ENCODE measurements at places on chromosomes 16 and 17.

DNA sequence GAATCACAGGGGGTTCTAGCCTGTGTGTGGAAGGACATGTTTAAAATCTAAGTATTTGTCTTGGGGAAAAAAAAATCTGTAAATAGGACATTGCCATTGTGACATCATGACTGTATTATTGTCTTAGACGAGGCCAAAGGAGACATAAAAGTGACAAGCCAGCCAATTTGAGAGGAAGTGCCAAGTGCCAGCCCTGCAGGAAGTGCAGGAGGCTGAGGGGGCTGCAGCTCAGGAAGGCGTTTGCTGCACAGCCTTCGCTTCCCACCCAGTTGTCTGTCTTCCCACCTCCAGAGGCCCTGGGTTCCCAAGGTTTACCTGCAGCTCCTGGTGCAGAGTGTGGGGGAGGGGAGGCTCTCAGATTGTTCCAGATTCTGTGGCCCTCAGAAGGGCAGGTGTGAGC, 1.3 kb downstream of the ADCY7 start:
- DNase-seq = no peak

GRCh38 chr16:78743556-78743955, 644.1 kb downstream of the WWOX start:
- DNase-seq = no peak

DNA sequence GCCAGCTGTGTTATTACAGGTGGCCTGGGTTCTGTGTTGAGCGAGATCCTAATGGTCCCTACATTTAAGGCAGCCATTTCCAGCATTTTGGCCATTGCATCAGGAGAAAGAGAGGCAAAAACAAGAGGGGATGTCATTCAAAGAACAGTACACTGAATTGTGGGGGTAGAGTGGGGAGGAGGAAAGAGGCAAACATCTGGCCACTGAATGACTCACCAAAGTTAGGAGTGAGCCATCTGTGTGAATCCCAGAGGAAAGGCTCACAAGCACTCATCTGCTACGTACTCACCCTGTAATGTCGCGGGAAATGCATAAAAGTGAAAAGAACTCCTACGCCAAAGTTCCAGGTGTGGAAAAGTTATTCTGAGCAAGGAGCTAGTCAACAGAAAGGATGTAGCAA, 16.7 kb downstream of the KRABD2 start:
- DNase-seq = no peak

- DNase-seq = no peak
These were observed 7.0 kb upstream of the TMEM235 start for GRCh38 chr17:78224231-78225087.

DNA sequence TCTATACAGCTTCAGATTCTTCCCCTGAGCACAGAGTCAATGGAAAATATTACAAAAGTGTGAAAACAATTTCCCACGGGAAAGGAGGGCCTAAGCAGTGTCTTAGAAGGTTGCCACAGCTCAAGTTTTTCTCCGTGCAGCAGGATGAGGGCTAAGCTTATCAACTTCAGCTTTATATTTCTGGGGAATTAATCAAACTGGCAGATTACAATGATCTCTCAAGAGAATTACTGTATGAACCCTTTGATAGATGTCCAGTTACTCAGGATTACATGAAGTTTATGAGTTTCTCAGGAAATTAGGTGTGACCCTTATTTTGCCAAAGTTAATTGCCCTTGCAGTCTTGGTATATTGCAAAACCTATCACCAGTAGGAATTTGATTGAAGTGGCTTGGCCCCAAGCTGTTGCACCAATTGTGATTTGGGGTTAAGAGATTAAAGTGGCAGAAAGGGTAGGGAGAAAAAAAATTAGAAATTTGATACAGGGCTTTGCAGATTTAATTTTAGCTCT, 298.4 kb downstream of the MAP2K6 start:
- DNase-seq = no peak

DNA sequence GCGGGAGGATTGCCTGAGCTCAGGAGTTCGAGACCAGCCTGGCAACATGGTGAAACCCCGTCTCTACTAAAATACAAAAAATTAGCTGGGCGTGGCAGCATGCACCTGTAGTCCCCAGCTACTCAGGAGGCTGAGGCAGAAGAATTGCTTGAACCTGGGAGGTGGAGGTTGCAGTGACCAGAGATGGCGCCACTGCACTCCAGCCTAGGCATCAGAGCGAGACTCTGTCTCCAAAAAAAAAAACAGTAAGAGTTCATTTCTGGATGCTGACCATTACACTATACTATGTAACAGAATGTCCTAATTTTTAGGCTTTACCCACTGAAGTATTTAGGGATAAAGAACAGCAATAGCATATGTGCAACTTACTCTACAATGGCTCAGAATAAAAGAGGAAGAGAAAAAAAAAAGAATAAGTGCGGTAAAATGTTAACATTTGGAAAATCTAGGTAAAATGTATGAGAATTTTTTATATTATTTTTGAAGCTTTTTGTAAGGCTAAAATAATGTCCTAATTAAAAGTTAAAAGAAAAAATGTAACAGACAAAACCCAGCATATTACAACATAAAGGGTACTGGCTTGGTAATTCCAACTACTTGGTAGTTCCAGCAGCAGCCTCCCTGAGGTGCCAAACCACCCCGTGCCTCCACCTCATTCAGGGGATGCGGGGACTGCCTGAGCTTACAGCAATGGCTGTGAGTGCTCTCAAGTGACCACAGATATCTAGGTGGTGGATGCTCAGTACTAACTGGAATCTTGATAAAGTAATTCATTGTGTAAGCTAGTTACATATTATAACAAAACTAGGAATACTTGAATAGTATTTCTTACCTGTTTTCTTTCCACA, 10.9 kb downstream of the COPS3 start:
- DNase-seq = no peak

GRCh38 chr17:82200743-82201497, 11.7 kb downstream of the CCDC57 start:
- DNase-seq = no peak

DNA sequence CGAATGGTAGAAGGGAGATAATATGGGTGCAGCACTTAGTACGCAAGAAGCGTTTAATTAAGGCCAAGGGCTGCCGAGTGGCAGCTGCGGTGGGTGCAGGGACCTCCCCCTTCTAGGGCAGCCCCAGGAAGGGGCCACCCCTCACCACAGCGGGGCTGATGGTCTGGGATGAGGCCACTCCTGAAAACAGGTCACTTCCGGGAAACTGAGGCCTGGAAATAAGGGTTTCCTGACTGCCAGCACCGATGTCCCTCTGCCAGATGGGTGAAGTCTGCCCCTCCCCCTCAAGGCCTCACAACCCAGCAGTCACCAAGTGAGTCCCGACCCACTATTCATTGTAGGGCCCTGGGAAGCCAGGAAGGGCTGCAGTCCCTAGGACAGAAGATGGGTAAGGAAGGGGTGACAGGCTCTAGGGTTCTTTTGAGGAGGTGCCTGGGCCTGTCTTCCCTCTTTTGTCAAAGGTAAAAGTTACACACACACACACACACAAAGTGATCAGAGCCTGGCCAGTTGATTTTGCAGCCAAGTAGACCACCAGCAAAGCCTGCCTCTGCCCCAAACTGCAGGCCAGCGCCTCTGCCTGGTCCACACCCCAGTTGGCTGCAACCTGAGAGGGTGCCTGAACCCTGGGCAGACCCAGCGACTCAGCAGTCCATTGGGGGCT, 12.5 kb downstream of the SREBF1 start:
- no peak for DNase-seq

- no peak for DNase-seq
These were observed 27.2 kb downstream of the ABCC3 start for GRCh38 chr17:50661795-50662391.

DNA sequence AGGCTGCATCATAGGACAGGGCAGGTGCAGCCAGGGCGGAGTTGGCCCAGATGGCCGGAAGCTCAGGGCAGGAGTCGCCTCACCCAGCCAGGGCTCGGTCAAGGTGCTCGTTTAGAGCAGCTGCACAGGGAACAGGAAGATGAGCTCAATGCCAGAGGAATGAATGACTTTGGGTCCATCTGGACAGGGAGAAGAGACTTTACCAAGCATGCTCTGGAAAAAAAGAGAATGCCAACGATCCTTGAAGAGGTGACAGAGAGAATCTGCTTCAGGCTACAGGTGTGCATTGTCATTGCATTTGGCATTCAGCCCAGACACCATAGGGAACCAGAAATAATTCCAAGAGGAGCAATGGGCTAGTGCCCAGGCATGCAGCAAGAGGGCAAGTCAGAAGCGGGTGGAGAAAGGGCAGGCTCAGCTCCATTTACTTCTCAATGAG, 6.7 kb upstream of the MPP3 start:
- DNase-seq = no peak

DNA sequence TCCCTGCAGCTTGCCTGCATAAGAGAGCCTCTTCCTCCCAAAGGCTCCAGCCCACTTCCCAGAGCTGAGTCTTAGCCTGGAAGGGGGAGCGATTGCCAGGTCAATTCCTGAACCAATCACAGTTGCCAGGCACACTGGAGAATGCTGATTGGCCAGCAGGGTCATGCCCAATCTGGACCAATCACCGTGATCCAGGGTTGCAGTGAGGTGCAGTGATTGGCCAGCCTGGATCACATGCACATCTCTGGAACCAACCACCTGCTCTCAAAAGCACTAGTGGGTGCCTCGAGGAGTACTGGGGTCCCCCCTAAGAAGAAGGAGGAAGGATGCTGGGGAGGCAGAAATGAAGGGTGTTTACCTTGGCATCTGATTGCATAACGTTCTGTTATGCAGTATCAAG, 18.4 kb downstream of the NAGPA start:
- no peak for DNase-seq

DNA sequence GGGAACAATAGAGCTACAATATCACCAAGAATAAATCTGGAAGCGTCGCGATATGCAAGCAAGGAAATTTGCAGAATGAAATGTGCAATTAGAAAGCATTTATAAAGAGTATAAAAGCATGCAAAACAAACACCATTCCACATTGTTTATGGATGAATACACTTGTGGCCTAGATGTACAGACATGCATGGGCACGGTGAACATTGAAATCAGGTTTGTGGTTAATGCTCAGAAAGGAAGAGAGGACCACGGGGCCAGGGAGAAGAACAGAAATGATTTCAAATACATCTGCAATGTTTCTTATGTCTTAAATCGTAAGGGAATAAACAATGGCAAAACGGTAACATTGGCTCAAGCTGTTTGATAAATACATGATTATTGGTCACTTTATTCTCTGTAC, 235.9 kb downstream of the FOXL1 start:
- DNase-seq = no peak

DNA sequence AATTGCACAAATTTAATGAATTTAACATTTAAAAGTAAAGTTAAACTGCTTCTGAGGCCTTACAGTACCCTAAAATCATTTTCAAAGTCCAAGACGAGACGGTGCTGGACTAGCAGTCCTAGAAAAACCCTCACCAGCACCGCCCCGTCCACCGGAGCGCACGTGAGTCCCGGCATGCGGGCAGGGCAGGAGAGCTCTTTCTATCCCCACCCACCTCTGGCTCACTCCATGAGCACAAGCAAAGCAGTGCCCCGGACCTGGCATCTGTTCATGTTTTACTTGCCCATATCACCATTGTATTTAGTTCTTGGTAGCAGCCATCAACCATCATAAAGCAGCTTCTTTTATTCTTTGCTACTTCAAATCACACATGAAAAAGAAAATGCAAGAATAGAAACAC, 41.7 kb downstream of the ANKRD11 start:
- no peak for DNase-seq

DNA sequence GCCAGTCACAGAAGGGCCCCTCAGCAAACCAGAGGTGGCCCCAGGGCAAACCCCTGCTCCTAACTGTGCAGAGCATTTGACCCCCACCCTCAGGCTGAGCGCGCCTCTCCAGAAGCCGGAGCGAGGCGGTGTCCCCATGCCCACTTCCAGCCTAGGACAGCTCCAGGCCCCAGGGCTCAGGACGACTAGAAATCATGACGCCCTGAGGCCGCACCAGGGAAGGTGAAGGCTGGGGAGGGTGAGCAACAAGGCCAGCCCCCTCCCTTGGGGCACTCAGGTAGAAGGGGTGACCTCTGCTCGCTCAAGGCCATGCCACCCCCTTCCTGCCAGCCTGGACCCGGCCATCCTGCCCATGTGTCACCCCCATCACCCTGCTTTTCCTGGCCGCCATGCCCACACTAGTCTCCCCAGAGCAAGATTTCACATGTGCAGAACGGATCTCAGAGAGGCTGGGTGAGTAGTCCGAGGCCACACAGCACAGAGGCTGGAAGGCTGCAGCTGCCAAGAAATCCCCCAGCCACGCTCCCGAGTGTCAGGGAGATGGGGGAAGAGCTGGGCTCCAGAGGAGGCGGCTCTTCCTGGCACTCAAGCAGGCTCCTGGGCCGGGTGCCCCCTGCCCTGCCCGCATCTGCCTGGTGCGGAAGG, 2.1 kb upstream of the PVALEF start:
- no peak for DNase-seq

GRCh38 chr17:34171245-34171818, 83.8 kb upstream of the CCL2 start:
- peak; percentile 54 for DNase-seq

- DNase-seq = no peak
These were observed 60.4 kb downstream of the ZDHHC7 start for GRCh38 chr16:84950906-84951305.

DNA sequence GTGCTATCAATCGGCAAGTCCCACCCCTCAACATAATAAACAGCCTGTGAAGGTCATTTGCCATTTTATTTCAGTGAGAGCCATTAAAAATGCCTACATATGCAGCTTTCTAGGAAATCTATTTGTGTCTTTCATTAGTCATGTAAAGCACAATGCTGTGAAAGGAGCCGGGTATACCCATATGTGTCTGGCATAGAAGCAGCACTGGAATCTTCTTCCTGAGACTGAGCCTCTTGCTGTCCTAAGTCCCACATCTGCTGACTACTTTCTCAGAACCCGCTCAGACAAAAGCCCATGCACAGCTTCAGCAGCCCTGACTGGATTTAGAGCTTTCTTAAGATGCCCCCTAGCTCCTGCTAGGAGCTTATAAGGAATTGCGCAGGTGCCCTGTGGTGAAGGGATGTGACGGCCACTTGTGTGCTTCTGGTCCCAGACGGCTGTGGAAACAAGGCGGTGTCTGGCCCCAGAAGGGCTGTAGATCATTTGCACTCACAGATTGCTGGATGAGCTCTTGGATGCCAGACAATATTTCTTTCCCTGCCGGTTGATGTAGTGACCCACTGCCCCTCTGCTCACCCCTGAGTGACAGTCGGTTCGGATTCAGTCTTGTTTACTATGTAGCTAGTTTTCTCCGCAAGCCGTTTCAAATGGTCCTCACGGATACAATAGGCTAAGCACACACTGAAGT, 172.2 kb downstream of the ANKFN1 start:
- DNase-seq = no peak

DNA sequence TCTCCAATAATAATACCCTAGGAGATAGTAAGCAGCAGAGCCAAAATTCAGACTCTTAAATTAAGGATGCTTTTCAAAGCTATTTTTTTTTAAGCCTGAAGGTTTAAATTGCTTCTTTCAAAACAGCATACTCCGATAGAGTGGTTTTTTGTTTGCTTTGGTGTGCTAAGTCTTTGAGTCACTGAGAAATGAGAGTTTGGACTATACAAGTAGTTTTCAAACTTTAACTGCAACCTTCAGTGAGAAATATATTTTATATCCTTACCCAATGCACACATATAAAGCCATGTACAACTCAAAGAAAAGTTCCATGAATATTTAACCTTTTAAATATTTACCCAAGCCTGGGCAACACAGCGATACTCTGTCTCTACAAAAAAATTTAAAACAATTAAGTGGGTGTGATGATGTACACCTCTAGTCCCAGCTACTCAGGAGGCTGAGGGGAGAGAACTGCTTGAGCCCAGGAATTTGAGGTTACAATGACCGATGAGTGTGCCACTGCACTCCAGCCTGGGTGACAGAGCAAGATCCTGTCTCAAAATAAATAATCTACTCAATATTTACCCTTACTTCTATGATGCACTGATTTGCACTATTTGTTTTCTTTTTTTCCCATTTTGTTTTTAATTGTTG, 19.2 kb downstream of the DCUN1D3 start:
- no peak for DNase-seq

- no peak for DNase-seq
These were observed 244.4 kb downstream of the HS3ST3B1 start for GRCh38 chr17:14545156-14545906.

Data from liver (tissue), 10 donors.